Activated naive CD8-positive, alpha-beta T cell treated with anti-CD3 and anti-CD28 coated beads, Interleukin-2, amount 10 ng/mL, durations not matched to agents 7 days and 5 days (primary cell): ENCODE measurements at places on chromosomes 16 and 17. TPM values are rescaled to one million over a fixed set of nuclear protein-coding genes. Genes with fewer than 3 reads are reported as not detected.

- DNase-seq: no peak
Observed at GRCh38 chr16:9372934-9373890, 281.8 kb downstream of the HAPSTR1 start.

DNA sequence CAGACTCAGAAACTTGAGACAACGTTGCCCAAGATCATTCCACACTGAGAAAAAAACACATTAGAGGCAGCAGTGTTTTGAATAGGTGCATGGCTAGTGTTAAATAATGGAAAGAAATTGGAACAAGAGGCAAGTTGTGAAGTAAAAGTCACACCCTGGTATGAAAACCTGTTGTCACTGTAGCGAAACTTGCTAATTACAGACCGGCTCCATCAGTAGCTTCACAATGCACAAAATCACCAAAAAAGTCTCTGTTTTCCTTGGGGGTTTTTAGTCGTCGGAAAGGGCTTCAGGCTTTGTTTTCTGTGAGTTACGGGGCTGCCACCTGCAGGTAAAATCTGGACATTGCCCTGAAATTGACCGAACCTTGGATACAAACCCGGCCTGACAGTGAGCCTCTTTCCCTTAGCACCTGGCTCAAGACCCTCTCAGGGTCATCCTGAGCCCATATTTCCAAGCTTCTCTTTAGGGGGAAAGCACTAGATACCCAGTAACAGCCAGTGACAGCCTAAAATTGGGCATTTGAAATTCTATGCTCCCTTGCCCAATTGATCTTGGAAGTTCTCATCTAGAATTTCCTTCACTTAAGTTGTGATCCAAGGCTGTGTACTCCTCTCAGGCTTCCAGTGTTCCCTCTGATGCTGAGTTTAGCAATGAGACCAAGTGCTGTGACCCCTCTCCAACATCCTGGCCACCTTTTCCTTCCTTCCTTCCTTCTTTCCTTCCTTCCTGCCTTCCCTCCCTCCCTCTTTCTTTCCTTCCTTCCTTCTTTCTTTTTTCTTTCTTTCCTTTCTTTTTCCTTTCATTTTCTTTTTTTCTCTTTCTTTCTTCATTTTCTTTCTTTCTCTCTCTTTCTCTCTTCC, 7.2 kb upstream of the GRB2 start:
- DNase-seq: peak; percentile 78

GRCh38 chr16:23499801-23500200, 10.5 kb downstream of the GGA2 start:
- no peak for DNase-seq

GRCh38 chr17:62119373-62119772, 54.3 kb upstream of the MED13 start:
- no peak for DNase-seq

DNA sequence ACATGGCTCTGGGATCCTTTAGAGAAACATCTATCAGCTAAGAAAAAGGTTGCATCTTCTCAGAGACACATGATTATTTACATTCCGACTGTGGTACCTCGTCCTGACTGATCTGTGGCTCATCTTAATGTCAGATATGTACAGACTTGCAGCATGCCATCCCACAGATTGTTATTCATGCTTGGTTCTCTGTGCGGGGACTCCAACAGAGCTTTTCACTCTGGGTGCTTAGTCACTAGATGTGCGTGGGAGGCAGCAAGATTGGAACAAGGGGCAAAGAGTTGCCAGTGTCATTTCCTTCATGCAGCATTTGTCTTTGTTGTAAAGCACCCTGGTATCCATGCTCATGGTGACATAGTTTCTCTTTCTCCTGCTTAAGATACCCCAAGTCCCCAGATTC, 179.1 kb upstream of the CACNG5 start:
- no peak for DNase-seq

DNA sequence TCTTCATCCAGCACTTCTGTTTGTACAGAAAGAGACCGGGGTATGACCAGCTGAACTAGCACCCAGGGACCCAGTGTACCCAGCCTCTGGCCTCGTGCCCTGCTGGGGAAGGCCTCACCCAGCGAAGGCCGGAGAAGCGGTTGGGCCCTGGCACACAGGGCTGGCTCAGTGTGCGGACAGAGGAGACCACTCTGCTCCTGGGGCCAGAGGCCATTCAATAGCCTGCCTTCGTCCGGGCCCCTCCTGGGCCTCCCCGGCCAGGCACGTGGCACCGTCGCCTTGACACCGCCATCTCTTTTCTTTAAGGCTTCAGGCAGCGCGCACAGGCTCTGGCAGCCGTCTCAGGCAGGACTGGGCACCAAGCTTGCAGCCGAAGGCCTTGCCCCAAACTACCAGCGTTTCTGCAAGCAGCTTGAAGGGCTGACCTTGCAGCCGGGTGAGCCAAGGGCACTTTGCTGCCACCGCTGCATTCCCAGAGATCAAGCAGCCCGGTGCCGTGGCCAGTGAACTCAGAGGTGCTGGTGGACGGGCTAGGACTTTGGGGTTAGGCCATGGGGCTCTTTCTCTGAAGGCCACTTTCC, 8.0 kb downstream of the TAX1BP3 start:
- no peak for DNase-seq

GRCh38 chr17:44983563-44983962, 15.5 kb upstream of the C1QL1 start:
- DNase-seq: no peak

DNA sequence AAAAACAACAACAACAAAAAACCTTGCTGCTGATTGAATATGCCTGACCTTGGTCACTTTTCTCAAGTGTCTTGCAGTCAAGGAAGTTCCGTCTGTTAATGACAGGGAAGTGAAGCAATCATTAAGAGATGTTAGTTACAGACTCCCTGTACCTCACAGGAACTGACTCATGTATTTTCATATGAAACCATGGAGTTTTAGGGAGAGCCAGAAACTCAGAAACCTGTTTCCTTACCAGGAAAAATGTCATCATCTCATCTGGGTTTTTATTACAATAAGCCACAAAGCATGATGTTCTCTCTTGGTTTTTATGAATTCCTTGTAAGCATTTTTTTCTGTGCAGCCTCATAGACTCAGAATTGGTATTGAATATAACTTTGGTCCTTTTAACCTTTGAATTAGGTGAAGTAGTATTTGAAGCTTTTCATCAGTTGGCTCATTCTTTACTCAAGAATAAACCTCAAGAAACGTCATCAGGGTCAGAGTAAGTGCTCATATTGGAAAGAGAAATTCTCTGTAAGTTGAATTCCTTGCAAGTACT, 10.3 kb downstream of the LYRM1 start:
- no peak for DNase-seq

DNA sequence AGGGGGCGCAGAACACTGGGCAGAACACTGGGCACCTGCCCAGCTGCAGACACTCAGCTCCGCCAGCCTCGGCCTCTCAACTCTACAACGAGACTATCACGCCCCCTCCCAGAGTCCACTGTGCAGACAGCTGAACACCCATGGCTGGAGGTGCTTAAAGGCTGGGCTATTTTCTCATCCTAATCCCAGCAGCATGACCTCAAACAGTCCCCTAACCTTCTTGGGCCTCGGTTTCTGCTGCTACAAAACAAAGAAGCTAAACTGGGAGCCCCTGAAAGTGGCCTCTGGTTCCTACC, 27.7 kb upstream of the ZNF469 start:
- no peak for DNase-seq

- DNase-seq: no peak
Observed at GRCh38 chr17:42855048-42855596, 4.1 kb downstream of the AOC3 start.

- DNase-seq: no peak
Observed at GRCh38 chr16:78443542-78444364, 344.3 kb downstream of the WWOX start.

DNA sequence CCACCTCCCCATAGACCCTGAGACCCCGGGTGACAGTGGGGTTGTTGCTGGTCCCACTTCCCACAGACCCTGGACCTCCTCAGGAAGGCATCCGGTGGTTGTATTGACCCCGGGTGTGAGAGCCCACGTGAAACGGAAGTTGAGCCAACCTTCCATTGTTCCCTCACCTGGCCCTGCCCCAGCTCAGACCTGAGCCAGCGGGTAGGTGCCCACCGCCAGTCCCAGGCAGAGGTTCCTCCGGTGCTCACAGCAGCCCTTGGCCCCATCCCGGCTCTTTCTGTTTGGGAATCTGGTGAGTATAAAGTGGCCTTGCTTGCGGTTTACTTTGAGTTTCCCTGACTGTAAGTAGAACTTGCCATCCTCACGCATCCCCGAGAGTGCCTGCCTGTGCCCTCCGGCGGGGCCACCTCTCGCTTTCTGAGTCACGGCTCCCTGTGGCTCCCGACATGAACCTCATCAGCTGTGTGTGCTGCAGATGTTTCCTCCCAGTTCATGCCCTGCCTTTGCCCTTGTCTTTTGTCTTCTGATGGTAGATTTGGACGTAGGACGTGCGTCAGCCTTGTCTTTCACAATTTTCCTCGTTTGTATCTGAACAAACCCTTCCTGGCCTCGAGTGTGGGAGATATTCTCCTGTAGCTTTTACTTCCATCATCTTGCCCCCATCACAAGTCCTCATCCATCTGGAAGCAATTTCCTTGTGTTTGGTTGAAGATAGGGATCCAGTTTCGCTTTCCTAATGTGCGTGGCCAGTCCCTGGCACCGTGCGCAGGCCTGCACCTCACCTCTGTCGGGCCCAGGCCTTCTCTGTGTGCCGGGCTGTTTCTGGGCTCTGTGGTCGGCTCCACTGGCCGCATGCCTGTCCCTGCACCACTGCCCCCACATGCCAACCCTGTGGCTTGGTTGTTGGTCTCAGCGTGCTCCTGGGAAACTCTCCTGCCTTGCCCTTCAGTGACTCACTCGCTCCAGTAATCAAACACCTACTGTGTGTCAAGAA, 76.0 kb downstream of the METRNL start:
- no peak for DNase-seq

DNA sequence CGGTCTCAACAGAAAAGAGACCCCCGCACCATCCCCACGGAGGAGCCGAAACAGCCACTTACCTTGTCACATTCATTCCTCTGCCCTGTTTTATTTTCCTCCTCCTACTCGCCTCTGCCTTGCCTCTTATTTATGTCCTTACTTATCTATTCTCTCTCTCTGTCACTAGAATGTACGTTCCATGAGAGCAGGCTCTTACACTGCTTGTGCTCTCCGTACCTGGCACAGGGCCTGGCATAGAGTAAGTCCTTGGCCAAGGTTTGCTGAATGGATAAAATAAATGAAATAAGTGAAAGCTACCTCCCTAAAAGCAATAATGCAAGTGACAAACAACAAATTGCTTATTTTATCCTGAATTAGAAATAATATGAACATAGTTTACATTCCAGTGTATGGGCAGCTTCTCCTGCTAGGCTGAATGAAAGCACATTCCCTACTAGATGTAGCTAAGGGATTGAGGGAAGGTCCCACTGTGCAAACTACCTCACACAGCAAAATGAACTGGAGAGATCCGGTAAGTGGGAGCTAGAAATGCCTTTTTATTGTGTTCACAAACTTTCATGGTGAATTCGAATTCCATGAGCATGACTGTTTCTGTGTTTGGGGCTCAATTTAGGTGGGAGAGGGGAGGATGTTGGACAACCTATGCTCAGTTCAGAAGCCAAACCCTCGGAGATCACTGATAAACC, 173.1 kb downstream of the PARN start:
- no peak for DNase-seq

DNA sequence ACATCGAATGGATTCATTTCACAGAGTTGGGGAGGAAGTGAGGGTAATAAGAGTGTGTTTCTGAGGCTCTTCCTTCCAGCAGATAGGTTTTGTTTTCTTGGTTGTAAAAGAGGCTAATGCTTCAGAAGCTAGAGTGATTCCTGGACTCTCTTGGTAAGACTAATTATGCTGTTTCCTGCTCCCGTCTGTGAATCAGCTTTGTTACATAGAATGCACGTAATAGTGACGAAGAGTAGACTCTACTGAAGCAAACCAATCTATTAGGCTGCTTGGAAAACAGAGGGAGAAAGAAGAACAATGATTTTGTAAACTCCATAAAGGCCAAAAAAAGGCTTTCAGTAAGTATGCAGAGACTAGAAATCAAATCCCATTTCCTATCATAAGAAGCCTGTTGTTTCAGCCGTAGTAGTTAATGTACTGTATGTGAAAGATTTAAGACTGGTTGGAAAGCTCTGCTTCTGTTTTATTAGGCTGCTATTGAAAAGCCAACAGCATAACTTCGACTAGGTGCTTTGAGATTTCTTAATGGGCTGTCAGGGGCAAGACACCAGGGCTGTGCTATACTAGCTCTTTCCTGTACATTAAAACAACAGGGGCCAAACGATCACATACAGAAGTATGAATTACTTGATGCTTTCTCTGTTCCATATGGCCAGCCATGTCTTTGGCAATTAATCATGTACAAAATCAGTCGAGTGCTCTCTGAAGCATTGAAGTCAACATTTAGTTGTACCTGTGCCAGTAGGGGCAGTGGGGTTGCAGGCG, 219.0 kb downstream of the FTO start:
- no peak for DNase-seq

GRCh38 chr17:50558941-50559614, 1.4 kb upstream of the CACNA1G start:
- DNase-seq: no peak

DNA sequence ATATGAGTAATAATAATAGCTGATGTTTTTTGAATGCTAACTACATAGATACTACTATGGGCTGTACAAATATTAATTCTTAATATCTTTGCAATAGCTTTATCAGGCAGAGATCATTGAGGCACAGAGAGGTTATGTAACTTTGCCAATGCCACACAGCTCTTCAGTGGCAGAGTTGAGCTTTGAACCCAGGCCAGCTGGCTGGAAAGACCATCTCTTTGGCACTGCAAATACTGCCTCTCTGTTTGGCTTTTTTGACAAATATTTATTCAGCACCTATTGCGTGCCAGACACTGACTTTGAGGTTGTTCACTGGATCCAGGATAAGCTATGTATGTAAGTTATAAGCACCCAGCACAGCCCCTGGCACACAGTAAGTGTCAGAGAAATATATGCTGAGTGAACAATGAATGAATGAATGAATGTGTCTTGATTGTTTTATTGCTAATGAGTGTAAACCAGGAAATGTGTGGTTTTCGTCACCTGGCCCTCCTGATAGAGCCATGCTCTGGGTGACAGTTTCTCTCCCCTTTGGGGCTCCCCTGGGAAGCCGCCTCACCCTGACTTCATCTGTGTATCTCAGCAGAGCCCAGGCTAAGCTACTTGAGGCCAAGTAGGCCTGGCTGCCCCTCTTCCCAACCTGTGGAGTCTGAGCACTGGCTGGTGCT, 2.5 kb downstream of the AQP8 start:
- DNase-seq: no peak

CACNG3 gene
- total RNA-seq: not detected

LITAFD gene
- not detected for total RNA-seq
